ENCODE measurements at places on chromosomes 5 and 9.

DNA sequence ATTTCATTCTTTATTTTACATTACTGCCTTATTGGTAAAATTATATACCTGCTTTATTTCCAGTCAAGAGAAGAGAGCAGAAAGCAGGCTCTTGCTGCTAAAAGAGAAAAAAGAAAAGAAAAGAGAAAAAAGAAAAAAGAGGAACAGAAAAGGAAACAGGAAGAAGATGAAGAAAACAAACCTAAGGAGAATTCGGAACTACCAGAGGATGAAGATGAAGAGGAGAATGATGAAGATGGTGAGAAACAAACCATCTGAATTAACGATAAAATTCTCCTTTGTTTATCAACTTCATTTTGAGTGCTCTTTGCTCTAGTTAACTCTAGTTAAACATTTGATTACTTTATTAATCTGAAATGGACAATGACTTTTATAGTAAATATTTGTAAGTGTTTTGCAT is 23.5 kb upstream of the EIF4EBP3 start:
- no peaks in the 10 kb centered on the region for H3K27me3 ChIP-seq
- H3K36me3 ChIP-seq, result peaks cover 70% of the 10 kb centered on the region
- no peak for DNase-seq
- H3K4me3 ChIP-seq, result no peak overlapping the region
- no peaks in the 10 kb centered on the region for H3K4me1 ChIP-seq
- H3K27ac ChIP-seq, result no peak overlapping the region

- no peaks in the 10 kb centered on the region for H3K4me1 ChIP-seq
- no peaks in the 10 kb centered on the region for H3K27me3 ChIP-seq
- H3K4me3 ChIP-seq, result no peak overlapping the region
- no peaks in the 10 kb centered on the region for H3K36me3 ChIP-seq
- DNase-seq, result no peak
Measured at GRCh38 chr5:181111010-181111409, 20.0 kb downstream of the OR2V1 start.

GRCh38 chr9:69931340-69931739 is 110.7 kb downstream of the CFAP95 start:
- no peaks in the 10 kb centered on the region for H3K36me3 ChIP-seq
- no peak overlapping the region for H3K27ac ChIP-seq
- no peaks in the 10 kb centered on the region for H3K27me3 ChIP-seq
- H3K4me3 ChIP-seq, result no peak overlapping the region

DNA sequence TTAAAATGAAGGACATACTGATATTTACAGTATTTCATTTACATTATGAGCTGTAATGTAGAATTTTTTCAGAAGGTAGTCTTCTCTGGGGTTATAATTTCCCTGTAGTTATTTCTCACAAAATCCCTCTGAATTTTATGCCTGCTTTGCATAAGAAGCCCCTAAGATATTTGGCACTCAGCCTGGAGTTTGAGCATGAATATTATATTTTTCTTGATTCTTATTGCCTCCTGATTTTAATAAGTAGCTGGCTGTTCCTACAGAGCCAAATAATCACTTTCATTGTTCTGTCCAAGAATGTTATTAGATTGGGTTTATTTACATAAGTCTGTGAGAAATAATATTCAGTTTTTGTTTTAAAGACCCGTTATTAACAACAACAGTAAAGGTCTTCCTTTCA is 195.0 kb downstream of the FER start:
- H3K4me3 ChIP-seq, result no peak overlapping the region
- no peak for DNase-seq
- H3K4me1 ChIP-seq, result no peaks in the 10 kb centered on the region
- peaks cover 3% of the 10 kb centered on the region for H3K36me3 ChIP-seq

- DNase-seq, result no peak
- H3K36me3 ChIP-seq, result no peaks in the 10 kb centered on the region
- no peak overlapping the region for H3K4me3 ChIP-seq
- no peaks in the 10 kb centered on the region for H3K4me1 ChIP-seq
Measured at GRCh38 chr5:5370059-5370774, 52.3 kb upstream of the ICE1 start.

- no peak overlapping the region for H3K27ac ChIP-seq
- no peak overlapping the region for H3K4me3 ChIP-seq
- DNase-seq, result no peak
- H3K4me1 ChIP-seq, result no peaks in the 10 kb centered on the region
- H3K27me3 ChIP-seq, result no peaks in the 10 kb centered on the region
- no peaks in the 10 kb centered on the region for H3K36me3 ChIP-seq
Measured at GRCh38 chr5:82519558-82519957, 241.4 kb upstream of the RPS23 start.

DNA sequence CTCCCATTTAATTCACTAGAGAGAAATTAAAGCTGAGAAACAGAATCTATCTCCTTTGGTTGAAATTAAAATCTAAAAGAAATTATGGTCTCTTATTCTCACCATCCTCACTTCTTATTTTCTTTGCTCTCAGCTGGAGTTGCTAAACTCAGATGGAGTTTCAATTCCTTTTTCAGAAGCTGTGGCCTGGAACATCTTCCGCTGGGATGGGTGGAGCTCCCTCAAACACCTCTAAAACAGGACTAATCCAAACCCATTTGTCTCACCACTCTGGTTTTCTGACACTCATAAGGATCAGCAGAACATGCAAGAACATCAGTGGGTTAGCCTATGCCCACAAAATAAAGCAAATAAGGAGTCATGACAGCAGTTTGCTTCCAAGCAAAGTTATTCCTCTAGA is 39.6 kb upstream of the CEP78 start:
- H3K27me3 ChIP-seq, result no peaks in the 10 kb centered on the region
- DNase-seq, result no peak
- no peak overlapping the region for H3K27ac ChIP-seq
- H3K4me3 ChIP-seq, result no peak overlapping the region
- H3K36me3 ChIP-seq, result no peaks in the 10 kb centered on the region
- peaks cover 10% of the 10 kb centered on the region for H3K4me1 ChIP-seq

DNA sequence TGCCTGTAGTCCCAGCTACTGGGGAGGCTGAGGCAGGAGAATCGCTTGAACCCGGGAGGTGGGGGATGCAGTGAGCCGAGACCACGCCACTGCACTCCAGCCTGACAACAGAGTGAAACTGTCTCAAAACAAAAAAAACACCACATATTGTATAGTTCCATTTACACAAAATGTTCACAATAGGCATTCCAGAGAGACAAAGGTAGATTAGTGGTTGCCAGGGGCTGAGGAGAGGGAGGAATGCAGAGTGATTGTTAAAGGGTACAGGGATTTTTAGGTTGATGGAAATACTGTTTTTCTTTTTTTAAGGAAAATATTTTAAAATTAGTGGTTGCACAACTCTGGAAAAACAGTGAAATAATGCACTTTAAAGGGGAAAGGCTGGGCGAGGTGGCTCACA is 19.6 kb downstream of the ETF1 start:
- peaks cover 38% of the 10 kb centered on the region for H3K36me3 ChIP-seq
- H3K4me1 ChIP-seq, result no peaks in the 10 kb centered on the region
- no peak for DNase-seq
